ENCODE measurements at places on chromosomes 7 and 10.

DNA sequence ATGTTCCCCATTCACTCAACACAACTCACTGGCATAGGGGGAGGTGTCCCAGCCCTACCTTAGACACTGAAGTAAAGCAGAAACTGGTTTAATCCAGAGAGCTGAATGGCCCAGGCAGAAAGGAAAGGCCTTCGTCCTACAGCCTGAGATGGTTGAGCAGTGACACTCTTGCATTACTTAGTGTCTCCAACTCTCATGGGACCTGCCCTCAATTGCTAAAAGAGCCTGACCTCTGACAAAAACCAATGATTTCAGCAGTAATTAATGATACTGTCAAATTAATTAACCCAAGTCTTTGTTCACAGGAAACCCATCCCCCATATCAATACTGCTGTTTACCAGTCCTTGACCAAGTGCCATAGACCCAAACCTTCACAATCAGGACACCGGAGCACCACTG is 48.6 kb downstream of the ICA1 start:
- no peak for DNase-seq

DNA sequence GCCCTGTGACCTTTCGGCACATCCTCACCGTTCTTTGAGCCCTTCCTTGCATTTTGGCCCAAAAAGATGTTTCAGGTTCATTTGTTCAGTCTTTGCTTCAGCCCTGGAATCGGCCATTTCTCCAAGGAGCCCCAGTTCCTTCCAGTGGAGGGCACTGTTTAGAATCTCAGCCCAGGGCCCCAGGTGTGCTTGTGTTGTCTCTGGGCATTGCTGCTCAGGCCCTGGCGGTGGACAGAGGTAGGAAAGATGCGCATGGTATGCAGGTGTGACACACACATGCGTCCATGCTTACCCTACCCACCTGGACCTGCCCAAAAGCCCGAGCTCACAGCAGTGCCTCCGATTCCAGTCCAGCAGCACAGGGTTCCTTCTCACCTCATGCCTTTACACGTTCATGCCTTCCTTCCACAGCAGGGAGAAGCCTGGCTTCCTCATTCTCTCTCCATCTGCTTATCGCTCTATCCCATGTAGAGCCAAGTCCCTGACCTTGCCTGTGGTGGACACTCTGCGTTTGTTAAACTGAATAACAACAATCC is 70.6 kb downstream of the LHPP start:
- DNase-seq = no peak

GRCh38 chr10:122140941-122141623 is 130.0 kb upstream of the BTBD16 start:
- peak; percentile 71 for DNase-seq

DNA sequence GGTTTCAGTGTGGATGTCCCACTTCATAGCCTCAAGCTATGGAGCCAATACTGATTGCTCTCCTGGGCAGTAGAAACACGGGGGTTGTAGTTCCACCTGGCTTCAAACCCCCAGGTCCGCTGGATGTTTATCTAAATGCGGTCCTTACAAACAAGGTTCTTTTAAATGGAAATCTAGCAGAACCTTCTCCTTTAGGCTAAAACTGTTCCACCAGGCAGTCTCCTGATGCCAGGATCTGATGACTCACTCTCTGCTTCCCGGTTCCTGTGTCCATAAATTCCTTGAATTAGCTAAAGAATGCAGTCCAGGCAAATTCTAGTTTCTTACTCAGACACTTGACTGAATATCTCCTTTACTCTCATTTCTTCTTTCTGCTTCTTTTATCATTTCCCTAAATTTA is 108.4 kb upstream of the FAM3C start:
- DNase-seq = no peak

GRCh38 chr7:113710310-113711096 is 208.3 kb downstream of the PPP1R3A start:
- peak; percentile 79 for DNase-seq

DNA sequence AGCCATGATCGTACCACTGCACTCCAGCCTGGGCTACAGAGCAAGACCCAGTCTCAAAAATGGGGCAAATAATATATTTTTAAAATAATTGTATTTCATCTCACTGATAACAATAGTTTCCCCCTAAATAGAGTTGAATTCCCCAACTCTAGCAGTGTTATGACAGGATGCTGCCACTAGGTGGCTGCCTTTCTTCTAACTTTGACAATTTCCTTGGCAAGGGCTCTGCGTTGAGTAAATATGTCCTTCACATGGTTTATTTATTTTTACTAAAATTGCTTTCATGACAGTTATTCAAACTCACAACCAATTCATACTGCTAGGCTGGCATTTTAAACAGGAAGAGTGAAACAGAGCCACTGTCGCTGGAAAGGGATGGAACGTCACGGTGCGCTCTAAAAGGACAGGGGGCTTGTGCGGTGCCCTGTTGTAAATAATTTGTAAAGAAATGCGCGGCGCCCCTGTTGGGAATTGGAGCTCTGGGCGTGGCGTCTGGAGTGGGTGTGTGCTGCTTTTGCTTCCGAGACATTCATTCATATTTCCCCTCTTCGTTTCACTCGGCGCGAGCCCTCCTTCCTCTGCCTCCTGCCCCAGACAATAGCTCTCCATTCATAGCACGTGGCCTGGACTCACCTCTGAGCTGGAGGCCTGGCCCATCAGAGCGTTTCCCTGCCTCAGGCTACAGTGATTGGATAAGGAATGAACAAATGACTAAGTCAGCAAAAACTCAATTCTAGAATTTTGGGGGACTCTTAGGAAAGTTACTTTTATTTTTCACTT is 20.5 kb upstream of the PITRM1 start:
- DNase-seq = peak; percentile 60

- no peak for DNase-seq
Measured at GRCh38 chr7:117975476-117975875, 102.2 kb upstream of the CTTNBP2 start.

- no peak for DNase-seq
Measured at GRCh38 chr7:135745703-135746312, 2.8 kb downstream of the FAM180A start.

DNA sequence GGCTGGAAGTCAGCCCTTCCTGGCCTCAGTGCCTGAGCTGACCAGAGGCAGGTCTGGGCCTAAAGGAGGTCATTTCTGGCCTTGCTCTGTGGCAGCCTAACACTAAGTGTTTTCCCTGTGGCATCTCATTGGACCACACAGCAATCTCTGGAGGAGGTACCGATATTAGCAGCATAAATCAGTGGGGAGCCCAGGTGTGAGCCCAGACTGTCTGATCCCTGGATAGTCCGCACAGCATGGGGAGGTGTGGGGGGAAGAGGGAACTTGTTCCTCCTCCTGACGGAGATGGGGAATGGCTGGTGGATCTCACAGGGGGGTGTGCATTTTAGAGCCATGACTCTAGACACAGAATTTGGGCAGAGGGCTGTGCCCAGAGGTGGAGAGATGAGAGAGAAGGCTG is 11.0 kb upstream of the PPIF start:
- no peak for DNase-seq

DNA sequence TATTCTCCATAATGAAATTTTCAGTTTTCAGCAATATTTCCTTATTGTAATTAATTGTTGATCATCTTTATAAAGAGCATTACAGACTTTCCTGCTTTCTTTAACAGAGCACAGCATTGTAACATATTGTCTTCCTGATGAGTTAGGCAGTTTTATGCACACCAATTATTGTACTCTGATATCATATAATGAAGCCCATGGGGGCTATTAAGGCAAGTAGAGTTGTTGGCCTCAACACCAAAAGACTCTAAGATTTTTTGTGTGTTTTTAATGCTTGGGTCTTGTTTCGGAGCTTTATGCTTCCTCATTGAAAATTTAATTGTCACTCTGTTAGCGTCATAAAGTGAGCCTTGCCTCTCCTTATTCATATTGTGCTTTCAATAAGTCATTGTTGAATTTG is 49.2 kb upstream of the ARID5B start:
- no peak for DNase-seq

DNA sequence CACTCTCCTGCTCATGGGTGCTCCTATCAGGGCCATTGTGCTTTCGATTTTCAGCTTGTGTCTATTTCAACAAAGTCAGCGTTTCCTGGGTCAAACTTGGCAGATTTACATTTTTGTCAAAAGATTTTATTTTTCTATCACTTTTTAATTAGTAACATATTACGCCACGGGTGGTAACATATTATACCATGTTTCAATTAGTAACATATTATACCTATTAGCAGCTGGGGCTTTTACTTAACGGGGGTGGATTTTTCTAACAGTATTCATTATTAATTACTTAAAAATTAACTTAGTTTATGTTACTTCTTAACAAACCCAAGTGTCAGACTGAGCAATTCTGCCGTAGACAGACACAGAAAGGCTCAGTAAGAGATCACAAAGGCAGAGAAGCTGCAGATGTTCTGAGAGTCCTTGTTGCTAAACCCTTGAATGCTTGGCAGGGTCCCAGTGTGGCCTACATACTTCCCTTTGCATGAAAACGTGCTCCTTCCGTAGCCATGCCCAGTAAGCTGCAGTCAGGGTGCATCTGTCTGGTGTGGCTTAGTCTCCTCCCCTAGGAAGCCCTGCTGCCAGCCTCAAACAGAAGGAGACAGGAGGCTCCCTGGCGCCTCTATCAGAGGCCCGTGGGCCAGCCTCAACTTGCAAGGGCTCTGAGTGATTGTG is 263.1 kb upstream of the CXCL12 start:
- DNase-seq = no peak

DNA sequence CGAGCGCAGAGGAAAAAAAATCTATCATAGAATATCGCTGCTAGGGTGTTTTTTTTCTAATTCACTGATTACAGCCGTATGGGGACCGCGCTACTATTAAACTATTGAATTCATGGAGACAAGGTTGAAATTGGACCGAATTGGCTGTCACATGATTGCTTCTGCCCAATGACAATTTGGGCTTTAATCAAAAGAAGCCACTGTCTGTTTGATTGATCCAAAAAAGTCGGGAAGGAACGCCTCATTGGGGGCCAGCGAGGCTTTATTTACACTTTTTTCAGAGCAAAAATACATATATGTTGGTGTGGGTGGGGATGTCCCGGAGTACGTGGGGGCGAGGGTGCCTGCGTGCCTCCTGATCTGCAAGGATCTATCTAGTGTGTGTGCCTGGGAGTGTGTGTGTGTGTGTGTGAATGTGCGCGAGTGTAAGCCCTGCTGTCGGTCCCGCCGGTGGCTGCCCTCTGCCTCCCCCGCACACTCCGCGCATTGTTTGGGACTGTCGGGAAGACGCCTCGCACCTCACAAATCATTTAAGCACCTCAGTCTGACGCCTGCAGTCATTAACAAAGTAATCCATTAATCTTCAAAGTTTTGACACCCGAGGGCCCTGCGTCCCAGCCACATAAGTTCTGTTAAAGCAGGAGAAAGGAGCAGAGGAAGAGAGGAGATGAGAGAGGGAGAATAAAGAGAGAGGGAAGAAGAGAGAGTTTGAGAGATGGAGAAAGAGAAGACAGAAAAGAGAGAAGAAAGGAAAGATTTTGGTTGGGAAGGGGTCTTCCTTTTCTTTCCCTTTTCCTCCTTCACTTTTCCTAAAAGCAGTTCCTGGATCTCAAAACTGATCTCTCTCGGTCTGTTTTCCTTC is at the start of gene HOXA2:
Gene HOXA2 (minus strand): TSS at position 103 of the 862 bp plus-strand sequence. CDS start 183 bp downstream, outside the sequence.
- DNase-seq = peak; percentile 22

- DNase-seq = no peak
Measured at GRCh38 chr7:23494009-23494408, 23.7 kb upstream of the IGF2BP3 start.

DNA sequence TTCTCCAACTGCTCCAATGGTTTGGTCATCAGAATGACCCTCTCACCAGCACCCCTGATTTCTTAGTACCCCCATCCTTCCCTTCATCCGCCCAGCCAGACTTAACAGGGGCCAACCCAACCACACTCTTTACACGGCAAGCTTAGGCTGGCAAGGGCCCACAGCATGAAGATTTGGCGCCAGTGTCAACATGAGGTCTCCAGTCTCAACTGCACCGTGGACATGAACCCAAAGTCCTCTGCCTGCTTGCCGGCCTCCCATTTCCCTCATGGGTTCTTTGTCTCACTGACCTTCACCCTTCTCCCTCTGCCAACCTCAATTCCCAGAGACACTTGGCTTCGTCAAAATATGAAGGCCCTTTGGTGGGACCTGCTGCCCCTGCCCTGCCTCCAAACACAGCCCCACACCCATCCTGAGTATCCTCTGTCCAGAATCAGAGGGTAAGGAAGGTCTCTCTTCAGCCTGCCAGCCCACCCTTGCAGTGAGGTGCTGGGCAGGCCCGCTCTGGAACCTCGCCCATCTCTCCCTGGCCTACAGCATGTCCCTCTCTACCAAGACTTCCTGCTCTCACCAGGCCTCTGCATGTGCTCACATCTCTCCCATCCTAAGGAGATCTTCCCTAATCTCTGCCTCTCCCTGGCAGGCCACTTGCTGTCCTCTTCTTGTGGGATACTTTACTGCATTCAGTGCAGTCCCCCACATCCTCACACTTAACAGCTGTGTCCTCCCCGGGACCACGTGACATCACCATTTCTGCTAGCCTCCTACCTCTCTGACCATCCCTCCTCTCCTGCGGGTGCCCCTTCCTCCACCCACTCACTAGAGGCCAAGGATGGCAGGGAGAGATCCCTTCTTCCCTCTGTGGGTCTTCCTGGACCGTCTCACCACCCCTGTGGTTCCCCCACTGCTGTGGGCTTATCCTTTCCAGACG is 91.7 kb upstream of the ZMIZ1 start:
- DNase-seq = peak; percentile 24

DNA sequence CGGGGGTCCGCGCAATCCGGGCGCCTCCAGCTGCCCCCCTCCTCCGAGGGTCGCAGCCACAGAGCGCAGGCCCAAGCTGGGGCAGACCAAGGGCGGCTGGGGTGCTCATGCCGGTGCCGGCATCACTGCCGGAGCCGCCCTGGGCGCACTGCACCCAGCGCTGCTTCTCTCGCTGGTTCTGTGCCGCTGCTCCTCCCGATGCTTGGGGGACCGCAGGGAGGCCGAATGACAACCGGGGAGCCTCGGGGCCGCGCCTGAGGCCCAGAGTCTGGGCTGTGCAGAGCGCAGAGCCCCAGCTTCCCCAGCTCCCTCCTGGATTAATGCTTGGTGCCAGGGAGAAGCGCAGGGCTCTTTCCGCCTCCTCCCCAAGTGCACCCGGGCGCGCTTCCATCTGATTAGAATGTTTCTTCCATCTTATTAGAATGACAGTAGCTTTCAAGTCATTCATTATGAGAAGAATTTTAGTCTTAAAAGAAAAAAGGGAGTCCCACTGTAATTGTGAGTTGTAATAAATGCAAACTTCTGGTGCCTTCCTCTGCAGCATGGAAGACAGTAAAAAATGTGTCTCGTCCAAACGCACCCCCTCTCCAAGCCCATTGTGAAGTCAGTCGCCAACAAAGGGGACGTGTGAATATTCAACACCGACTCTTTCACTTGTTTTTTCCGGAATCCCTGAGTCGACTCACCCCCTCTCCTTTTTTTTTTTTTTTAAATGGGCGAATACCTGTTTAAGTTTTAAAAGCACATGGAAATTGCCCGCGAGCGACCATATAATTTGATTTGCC is 19.5 kb upstream of the PTF1A start:
- DNase-seq = no peak

GRCh38 chr10:57699944-57700343 is 567.8 kb downstream of the IPMK start:
- DNase-seq = no peak
